Panc1 (cell line): ENCODE measurements at places on chromosomes 4 and X.

DNA sequence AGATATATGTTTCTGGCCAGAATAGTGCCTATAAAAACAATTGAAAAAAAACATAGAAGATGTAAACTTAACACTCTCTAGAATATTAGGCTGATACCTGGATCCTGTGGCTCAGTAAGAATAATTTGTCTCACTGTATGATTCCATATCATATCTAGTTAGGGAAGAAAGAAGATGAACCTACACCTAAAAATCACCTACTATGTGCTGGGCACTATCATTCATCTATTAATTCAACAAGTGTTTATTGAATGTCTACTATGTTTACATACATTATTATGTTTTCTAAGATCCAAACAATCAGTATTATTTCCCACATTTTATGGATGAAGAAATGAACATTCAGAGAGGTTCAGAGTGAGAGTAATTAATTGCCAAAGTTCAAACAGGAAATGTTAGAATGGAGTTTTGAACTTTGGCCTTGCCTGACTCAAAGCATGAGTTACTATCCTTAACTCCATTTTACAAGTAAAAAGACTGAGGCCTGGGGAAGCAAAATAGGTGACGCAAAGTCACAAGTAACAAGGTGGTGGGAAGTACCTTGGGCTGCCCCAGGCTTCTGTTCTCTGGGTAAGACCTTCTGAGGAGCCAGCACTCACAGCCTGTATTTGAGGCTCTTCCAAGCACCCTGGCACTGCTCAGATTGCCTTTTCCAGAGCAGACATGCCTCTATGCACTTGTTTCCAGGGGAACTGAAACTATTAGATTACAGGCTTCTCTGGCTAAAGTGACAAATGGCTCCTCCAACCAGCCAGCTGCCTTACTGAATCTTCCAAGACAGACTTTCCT, 111.1 kb upstream of the ACSL4 start:
- H3K27me3 ChIP-seq: no peaks in the 10 kb centered on the region
- DNase-seq: no peak
- H3K4me3 ChIP-seq: no peak overlapping the region
- H3K36me3 ChIP-seq: no peaks in the 10 kb centered on the region; the same call in 1 of the 2 replicates
- no peak overlapping the region for H3K27ac ChIP-seq
- no peaks in the 10 kb centered on the region; the same call in 1 of the 2 replicates for H3K4me1 ChIP-seq

DNA sequence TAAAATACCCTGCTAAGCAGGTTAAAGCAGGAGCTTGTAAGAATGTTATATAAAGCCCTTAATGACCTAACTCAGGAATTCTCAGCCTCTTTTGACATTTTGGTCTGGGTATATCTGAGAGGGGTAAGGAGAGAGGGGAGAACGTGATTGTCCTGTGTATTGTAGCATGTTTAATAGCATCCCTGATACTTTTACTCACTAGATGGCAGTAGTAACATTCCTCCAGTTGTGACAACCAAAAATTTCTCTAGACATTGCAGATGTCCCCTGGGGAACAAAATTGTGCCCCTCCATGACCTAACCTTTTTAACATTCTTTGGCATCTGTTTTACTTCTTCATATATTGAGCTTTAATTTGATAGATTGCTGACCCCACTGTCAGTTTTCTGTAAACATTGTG, 17.9 kb downstream of the SMARCA5 start:
- no peaks in the 10 kb centered on the region for H3K4me1 ChIP-seq
- H3K27ac ChIP-seq: no peak overlapping the region
- DNase-seq: no peak
- peaks cover 42% of the 10 kb centered on the region for H3K36me3 ChIP-seq
- H3K27me3 ChIP-seq: no peaks in the 10 kb centered on the region

DNA sequence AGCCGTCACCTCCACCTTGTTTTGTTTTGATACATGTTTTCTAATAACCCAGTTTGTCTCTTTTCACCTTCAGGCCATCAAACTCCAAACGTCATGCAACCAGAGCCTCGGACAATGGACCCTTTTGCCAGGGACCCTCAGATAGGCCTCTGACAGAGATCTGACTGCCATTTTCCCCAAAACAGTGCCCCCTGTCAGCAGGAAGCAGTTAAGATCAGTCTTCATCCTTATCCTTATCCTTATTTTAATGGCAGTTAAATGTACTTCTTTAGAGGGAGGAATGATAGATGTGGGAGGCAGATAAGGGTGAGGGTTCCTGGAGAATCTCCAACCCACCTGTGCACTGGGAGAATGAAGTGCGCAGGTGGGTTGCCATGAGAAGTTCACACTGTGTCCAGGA, 135.7 kb downstream of the ANAPC10 start:
- no peak for DNase-seq
- no peak overlapping the region for H3K27ac ChIP-seq
- no peaks in the 10 kb centered on the region for H3K4me1 ChIP-seq
- no peaks in the 10 kb centered on the region for H3K27me3 ChIP-seq
- no peaks in the 10 kb centered on the region for H3K36me3 ChIP-seq

- no peaks in the 10 kb centered on the region for H3K27me3 ChIP-seq
- 0 out of 2 replicates have a peak, but pooled peaks cover 2% of the 10 kb centered on the region for H3K4me1 ChIP-seq
- no peak overlapping the region for H3K4me3 ChIP-seq
- no peak for DNase-seq
- H3K36me3 ChIP-seq: no peaks in the 10 kb centered on the region
These were observed 38.7 kb upstream of the THOC2 start for GRCh38 chrX:123771449-123772064.

DNA sequence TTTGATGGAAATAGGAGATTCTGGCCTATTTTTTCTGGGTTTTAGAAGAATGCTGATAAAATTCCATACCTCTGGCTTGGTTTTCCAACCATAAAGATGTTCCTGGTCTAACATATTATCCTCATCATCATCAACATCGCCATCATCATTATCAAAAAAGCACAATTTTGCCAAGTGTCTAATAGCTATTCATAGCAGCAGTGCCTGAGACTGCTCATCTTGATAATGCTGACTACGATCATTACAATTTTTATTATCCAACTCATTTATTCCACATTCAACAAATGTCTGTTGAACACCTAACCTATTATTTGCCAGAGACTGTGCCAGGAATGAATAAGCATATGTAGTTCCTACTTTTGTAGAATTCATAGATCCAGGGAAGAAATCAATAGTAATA, 303.5 kb upstream of the GATB start:
- H3K27ac ChIP-seq: no peak overlapping the region
- DNase-seq: no peak

GRCh38 chr4:77203380-77204197, 46.6 kb downstream of the CCNG2 start:
- no peak overlapping the region for H3K4me3 ChIP-seq
- peaks cover 4% of the 10 kb centered on the region; the same call in 1 of the 2 replicates for H3K27me3 ChIP-seq
- DNase-seq: peak; percentile 32
- H3K36me3 ChIP-seq: no peaks in the 10 kb centered on the region
- no peak overlapping the region for H3K27ac ChIP-seq

GRCh38 chrX:130896026-130896425, 7.0 kb downstream of the ENOX2 start:
- H3K4me3 ChIP-seq: no peak overlapping the region
- DNase-seq: no peak
- no peaks in the 10 kb centered on the region for H3K36me3 ChIP-seq
- H3K4me1 ChIP-seq: no peaks in the 10 kb centered on the region
- H3K27me3 ChIP-seq: no peaks in the 10 kb centered on the region

- no peaks in the 10 kb centered on the region for H3K4me1 ChIP-seq
- H3K4me3 ChIP-seq: no peak overlapping the region
- no peaks in the 10 kb centered on the region for H3K36me3 ChIP-seq
- no peak overlapping the region for H3K27ac ChIP-seq
These were observed 49.7 kb upstream of the KLHL8 start for GRCh38 chr4:87270144-87270543.

GRCh38 chr4:54973784-54974183, 151.6 kb downstream of the KDR start:
- H3K4me3 ChIP-seq: no peak overlapping the region
- H3K36me3 ChIP-seq: no peaks in the 10 kb centered on the region
- no peak for DNase-seq
- H3K4me1 ChIP-seq: no peaks in the 10 kb centered on the region
- no peak overlapping the region for H3K27ac ChIP-seq

GRCh38 chr4:73859614-73860088, 6.6 kb downstream of the PF4V1 start:
- 0 out of 2 replicates have a peak overlapping the region, but pooled peaks have one; percentile 23 for H3K27ac ChIP-seq
- no peaks in the 10 kb centered on the region for H3K36me3 ChIP-seq
- no peak overlapping the region for H3K4me3 ChIP-seq
- DNase-seq: no peak
- H3K4me1 ChIP-seq: no peaks in the 10 kb centered on the region

- no peaks in the 10 kb centered on the region for H3K4me1 ChIP-seq
- H3K36me3 ChIP-seq: no peaks in the 10 kb centered on the region
- no peak for DNase-seq
- H3K27me3 ChIP-seq: no peaks in the 10 kb centered on the region
These were observed 80.8 kb downstream of the GK start for GRCh38 chrX:30733852-30734660.

DNA sequence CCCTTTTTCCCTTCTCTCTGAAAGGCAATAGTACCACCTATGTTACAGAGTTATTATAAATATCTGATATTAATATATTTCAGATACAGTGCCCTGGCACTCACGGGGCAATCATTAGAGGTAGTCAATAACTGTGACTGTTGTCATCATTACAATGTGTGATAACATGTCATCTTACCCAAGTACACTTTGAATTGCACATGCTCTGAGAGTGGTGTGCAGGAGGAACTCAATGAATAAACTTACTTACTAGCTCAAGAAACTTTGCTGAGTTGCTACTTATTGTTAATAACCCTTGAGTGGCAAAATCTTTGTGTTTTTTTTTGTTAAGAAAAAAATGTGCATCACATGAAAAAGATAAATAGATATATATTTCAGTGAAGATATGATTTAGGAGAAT, 275.1 kb upstream of the RASGEF1B start:
- H3K4me1 ChIP-seq: no peaks in the 10 kb centered on the region
- DNase-seq: no peak
- H3K27me3 ChIP-seq: no peaks in the 10 kb centered on the region
- H3K4me3 ChIP-seq: no peak overlapping the region
- no peaks in the 10 kb centered on the region for H3K36me3 ChIP-seq

GRCh38 chrX:74246524-74246923, 57.5 kb upstream of the ZCCHC13 start:
- DNase-seq: peak; percentile 30
- no peaks in the 10 kb centered on the region for H3K27me3 ChIP-seq
- H3K4me1 ChIP-seq: peaks cover 51% of the 10 kb centered on the region

DNA sequence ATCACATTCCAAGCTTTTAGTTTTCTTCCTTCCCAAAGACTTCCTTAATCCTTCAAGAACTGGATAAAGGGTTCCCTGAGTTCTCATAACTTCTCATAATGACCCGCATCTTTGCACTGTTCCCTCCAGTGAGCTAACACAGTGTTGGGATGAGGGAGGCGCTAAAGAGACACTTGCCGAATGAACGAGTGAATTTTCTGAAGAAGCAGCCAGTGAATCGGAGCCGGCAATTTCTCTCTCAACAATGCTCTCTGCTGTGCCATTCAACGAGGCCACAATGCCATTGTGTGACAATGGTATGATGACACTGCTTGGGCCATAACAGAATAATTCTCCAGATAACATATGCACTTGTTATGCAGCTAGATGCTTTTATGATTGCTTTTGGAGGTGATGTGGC, 51.4 kb upstream of the ZFP42 start:
- no peak overlapping the region for H3K4me3 ChIP-seq
- H3K27ac ChIP-seq: no peak overlapping the region
- H3K36me3 ChIP-seq: no peaks in the 10 kb centered on the region
- no peaks in the 10 kb centered on the region for H3K27me3 ChIP-seq

GRCh38 chr4:182140547-182140946, 102.7 kb upstream of the TENM3 start:
- no peak overlapping the region for H3K27ac ChIP-seq
- H3K4me1 ChIP-seq: no peaks in the 10 kb centered on the region
- H3K27me3 ChIP-seq: no peaks in the 10 kb centered on the region; the same call in 1 of the 2 replicates
- H3K4me3 ChIP-seq: no peak overlapping the region

GRCh38 chr4:176308441-176308840, 11.3 kb upstream of the SPCS3 start:
- H3K36me3 ChIP-seq: no peaks in the 10 kb centered on the region
- H3K4me3 ChIP-seq: no peak overlapping the region
- no peaks in the 10 kb centered on the region for H3K4me1 ChIP-seq
- H3K27me3 ChIP-seq: no peaks in the 10 kb centered on the region
